ENCODE measurements at places on chromosomes 12 and 14. TPM values are rescaled to one million over a fixed set of nuclear protein-coding genes. Genes with fewer than 3 reads are reported as not detected.

The KRT6A gene
- total RNA-seq = 2.5 TPM

The FBLN5 gene
- total RNA-seq = 15.9 TPM

The GALNT16 gene
- total RNA-seq = 0.32 TPM

The OTUB2 gene
- 1.6 TPM for total RNA-seq

The NACA gene
- 1,523 TPM for total RNA-seq

The OR6C75 gene
- total RNA-seq = not detected

The RGS6 gene
- not detected for total RNA-seq

The EMP1 gene
- 71.4 TPM for total RNA-seq

The RTN1 gene
- 0.16 TPM for total RNA-seq

The TAS2R7 gene
- total RNA-seq = not detected

The FGD4 gene
- total RNA-seq = 5.2 TPM

The IFI27 gene
- total RNA-seq = 11.0 TPM

The RNF212B gene
- total RNA-seq = not detected

The RNASE3 gene
- 0.16 TPM for total RNA-seq

The CLEC4C gene
- total RNA-seq = not detected

The HHIPL1 gene
- 8.6 TPM for total RNA-seq

The CCDC91 gene
- 24.9 TPM for total RNA-seq

The SBNO1 gene
- total RNA-seq = 17.4 TPM

The TAMALIN gene
- 19.2 TPM for total RNA-seq

The TMEM229B gene
- total RNA-seq = 0.60 TPM

The DCN gene
- 3,853 TPM for total RNA-seq

The ACVRL1 gene
- 70.5 TPM for total RNA-seq

The TAS2R50 gene
- 1.7 TPM for total RNA-seq

The DLK1 gene
- total RNA-seq = not detected

The FAM222A gene
- total RNA-seq = under 0.01 TPM

The FGF23 gene
- total RNA-seq = not detected

The CLEC2A gene
- not detected for total RNA-seq

The ADCY6 gene
- total RNA-seq = 56.3 TPM

The MDP1 gene
- total RNA-seq = 15.3 TPM

The CFAP73 gene
- total RNA-seq = 0.09 TPM

The FAIM2 gene
- 3.3 TPM for total RNA-seq

The ASIC1 gene
- total RNA-seq = 3.7 TPM

The SIRT4 gene
- 2.7 TPM for total RNA-seq

Measured in bronchial smooth muscle cell (primary cell).